ENCODE measurements at places on chromosomes 6 and 20.
A peak's percentile ranks its signal among the peaks of the same experiment; 100 is the strongest.

GRCh38 chr6:138431256-138432062 lies 27.4 kb downstream of the HEBP2 start:
- DNase-seq: peak; percentile 49

DNA sequence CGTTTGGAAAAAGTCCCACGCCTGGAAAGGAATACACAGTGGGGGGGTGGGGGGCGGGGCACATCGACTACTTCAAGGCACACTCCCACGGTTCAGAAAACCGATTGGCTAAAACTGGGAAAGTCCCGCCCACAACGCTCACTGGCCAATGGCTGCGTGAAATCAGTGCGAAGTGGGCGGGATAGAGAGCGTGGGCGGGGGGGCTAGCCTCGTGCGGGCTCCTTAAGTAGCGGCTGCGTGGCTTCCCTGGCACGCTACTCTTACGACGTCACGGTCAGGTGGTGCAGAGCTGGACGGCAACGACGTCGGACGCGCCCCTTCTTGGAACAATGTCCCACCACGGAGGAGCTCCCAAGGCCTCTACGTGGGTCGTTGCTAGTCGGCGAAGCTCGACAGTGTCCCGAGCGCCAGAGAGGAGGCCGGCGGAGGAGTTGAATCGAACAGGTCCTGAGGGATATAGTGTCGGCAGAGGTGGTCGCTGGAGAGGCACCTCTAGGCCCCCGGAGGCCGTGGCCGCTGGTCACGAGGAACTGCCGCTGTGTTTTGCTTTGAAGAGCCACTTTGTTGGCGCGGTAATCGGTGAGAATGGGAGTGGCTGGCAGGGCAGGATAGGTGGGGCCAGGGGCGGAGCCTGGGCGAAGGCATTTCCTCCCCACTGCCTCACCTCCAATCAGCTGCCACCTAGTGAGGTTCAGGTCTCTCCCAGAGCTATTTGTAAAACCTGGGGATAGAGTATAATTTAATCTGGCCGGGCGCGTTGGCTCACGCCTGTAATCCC lies at the start of gene DDX43:
Gene DDX43 (plus strand): TSS at position 252 of the 778 bp plus-strand sequence. CDS start 78 bp downstream, at position 330.
- DNase-seq: no peak

GRCh38 chr20:7274870-7275269 lies 507.4 kb downstream of the BMP2 start:
- DNase-seq: no peak

GRCh38 chr6:80434691-80435350 lies 328.4 kb downstream of the BCKDHB start:
- no peak for DNase-seq

DNA sequence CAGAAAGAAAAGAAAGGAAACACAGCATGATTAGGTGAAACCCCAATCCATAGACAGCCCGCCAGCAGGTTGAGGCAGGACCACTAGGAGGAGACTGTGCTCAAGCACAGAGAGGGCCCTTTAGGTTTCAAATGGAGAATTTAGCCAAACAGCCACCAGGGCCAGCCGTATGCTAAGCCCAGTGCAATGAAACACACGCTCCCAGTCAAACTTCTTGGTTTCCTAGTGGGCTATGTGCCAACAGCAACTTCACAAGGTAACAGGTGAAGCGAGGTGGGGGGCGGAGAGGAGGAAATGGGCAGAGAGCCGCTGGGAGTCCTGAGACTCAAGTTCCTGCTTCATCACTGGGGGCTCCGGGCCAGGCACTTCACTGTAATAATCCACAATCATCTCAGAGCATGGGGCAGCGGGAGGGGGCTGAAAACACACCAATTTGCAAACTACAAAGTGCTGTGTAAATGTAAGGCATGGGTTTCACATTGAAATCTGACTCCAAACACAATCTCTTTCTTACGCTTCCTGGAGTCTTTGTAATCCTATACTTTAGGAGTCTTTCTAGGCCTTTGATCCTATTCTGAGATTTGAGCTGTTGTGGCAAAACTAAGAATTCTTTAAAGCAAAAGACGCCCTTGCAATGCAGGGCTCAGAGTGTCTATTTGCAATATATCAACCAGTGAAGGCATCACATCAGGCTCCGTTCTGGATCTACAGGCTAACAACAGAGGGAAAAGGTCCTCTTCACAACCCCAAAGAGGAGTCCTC lies 117.3 kb downstream of the OPRM1 start:
- DNase-seq: peak; percentile 68

DNA sequence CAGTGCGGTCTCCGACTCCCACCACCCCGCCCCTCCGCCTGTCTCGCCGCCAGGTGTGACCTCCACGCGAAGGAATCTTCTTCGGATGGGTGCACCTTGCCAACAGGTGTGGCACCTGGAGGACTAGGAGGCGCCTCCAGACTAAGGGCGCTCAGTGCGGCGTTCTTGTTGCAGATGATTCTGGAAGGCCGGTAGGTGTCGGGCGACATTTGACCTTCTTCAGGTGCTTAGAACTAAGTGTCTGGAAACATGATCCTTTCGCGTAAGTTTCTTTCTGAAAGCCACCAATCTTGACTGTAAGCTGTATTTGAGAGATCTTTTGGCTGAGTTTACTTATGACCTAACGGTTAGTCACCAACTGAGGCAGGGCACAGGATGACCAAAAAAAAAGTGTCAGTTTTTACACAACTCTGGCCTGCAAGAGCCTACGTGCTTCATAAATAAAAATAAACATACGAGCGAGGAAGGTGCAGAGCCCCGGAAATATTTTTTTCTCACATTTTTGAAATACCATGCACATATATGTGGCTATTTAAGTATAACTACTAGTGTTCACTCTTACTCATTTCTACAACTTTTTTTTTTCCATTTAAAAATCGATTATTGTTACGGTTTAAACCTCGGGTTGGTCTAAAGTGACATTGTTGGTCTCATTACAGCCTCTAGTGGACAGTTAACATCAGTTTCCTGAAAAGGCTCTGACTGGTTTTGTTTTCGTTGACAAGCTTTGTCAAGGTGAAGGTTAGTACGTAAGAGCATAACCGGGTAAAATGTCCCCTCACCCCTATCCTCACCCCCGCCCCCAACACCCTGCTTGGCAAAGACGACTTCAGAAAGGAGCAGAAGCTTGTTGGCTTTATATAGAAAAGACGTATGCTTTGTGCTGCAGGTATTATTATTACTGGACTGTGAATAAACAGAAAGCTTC lies 1.6 kb upstream of the ATXN1 start:
- DNase-seq: peak; percentile 67

- no peak for DNase-seq
These were observed 128.6 kb upstream of the BACH2 start for GRCh38 chr6:90425161-90425641.

GRCh38 chr6:169445227-169445626 lies 191.6 kb upstream of the THBS2 start:
- no peak for DNase-seq

DNA sequence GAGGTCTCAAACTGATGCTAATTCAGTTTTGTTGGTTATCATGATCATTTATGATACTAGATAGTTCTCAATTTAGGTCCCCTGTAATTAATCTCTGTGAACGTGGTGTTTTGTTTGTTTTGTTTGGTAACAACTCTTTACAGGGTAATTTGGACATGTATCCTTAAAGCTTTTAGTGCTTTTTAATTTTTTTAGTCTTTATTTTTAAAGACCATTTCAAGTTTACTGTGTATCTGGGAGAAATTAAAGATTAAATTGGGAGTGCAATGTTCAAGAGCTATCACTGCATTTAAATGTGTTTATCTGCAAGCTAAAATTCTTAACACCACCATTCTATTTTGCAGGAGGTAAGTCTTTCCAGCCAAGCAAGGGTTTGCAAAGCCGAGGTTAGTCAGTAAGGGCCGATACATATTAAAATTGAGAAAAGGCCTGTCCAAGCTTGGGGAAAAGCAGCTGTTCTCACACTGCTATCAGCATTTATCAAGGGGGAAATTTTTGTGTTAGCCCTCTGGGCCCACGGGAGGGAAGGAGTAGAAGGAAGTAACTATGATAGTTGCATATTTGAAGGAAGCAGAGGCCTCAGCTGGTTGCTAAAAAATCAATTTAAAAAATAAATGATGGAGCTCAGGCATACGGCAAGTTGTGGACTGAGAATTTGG lies 59.3 kb upstream of the ZNF217 start:
- peak; percentile 34 for DNase-seq

DNA sequence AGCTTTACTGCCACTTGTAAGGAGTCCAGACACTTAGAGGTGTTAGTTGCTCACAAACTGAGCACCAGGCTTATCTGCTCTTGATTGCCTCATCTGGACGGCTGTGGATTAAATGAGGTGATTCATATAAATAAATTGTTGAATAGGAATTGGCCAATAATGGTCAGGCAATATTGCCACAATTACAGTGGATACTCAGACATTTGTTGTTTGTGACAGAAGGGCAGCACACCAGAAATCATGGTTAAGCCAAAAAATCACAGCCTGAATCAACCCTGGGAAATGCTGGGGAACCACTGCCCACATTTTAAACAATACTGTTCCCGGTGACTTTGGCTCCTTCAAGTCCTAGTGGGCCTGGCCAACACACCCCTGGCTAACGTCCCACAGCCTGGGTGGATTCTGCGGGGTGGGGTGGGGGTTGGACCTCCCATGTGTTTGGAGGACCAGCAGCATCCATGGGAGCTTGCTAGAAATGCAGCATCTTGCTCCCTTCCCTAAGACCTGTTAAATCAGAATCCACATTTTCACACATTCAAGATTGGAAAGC lies 29.5 kb upstream of the SPDEF start:
- DNase-seq: no peak

DNA sequence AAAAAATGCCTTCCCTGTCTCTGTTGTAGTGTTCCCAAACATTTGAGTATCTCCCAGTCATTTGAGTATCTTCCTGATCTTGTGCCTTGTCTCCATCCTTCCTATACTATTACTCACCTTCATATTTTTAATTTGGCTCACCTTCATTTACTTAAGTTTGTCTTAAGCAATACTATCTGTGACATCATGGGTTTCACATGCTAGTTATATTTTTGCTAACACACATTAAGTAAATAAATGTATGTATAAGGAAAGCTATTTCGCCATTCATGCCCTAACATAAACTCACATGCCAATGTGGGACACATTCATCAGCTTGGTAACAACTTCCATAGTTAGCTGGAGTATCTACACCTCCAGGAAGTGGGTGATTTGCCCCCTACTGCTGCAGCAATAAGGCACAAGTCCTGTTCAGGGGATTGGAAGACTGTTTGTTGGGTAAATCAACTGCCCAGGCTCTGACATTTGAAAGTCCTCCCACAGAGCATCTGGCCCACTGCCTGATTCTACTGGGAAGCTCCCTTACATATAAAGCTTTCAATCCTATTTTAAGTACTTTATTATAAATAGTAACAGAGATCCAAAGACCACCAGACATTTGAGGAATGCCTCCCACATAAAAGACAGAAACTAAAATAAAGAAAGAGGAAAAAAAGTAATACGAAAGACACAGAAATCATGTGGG lies 132.3 kb downstream of the ISM1 start:
- DNase-seq: no peak
